ENCODE measurements at places on chromosomes 12 and 14. TPM values are rescaled to one million over a fixed set of nuclear protein-coding genes. Genes with fewer than 3 reads are reported as not detected.

DNA sequence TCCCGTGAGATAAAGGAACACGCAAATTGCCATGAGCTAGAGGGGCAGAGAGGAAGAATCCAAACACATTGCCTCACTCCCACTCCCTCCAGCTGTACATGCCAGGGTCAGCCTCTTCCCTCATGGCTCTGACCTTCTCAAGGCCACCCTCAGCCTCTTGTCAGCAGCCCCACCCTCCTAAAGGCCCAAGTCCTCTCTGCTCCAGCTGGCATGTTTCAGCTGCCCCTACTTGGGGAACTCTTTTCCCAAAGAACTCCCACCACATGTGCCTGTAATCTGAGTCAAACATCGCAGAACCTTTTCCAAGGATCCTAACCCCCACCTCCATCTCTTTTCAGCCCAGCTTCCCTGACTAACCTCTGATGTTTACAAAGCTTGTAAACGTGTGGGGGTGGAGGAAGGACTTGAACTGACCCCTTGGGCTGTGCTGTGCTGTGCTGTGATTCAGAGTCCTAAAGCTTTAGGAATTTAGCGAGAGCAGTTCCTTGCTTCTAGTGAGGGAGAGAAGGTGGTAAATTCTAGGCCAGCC, 7.3 kb upstream of the CACNB3 start:
- DNase-seq: no peak

- DNase-seq: no peak
Observed at GRCh38 chr14:69650948-69651369, 39.6 kb downstream of the SUSD6 start.

DNA sequence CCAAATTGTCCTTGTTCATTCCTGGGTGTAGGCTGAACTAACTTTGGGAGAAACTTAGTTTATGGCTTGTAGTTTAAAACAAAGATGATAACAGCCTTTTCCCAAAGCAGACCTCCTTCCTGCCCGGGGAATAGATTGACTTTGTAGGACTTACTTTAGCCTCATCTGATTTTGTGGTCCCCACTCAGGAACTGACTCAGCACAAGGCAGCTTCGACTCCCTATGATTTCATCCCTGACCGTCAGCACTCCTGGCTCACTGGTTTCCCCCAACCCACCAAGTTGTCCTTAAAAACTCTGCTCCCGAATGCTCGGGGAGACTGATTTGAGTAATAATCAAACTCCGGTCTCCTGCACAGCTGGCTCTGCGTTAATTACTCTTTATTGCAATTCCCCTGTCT, 40.1 kb upstream of the DDHD1 start:
- DNase-seq: no peak

DNA sequence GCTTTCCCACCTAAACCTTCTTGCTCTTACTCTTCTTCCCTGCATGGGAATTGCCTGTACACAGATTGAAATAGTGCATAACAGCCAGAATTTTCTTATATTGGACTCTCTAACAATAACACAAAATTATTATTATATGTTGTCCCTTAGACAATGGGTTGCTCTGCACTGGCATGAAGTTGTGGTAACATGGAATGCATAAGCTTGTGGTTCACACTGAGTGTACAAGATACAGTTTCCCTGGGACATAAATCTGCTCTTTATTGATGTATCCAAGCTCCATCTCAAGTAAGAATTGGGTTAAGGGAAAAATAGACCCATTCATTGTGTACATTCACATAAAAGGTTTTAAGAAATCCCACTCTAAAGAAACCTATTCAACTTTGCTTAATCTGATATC, 114.4 kb upstream of the NTF3 start:
- DNase-seq: no peak

GRCh38 chr12:108646600-108647579, 13.2 kb upstream of the SELPLG start:
- no peak for DNase-seq

GRCh38 chr14:75709207-75709812, 48.3 kb downstream of the TTLL5 start:
- DNase-seq: no peak

The M6PR gene
- total RNA-seq: 204 TPM

- DNase-seq: no peak
Observed at GRCh38 chr14:103130017-103130764, 6.9 kb downstream of the TNFAIP2 start.

The PDZRN4 gene
- not detected for total RNA-seq

DNA sequence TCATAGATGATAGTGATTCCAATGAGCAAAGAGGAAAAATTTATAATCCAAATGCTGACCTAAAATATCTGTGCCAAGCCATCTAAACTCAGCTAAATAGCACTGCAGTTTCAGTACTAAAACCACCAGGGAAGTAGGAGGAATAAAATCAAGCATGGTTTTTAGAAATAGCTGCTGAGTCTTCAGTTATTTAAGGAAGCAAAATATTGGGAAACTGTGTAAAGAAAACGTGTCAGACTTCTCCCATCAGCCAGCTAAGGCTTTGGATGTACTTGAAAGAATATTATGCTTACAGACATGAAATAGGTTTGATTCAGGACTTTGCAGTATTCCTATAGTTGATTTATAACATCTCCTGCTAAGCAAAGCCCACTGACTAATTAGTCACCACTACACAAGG, 24.7 kb downstream of the CLEC2D start:
- no peak for DNase-seq

DNA sequence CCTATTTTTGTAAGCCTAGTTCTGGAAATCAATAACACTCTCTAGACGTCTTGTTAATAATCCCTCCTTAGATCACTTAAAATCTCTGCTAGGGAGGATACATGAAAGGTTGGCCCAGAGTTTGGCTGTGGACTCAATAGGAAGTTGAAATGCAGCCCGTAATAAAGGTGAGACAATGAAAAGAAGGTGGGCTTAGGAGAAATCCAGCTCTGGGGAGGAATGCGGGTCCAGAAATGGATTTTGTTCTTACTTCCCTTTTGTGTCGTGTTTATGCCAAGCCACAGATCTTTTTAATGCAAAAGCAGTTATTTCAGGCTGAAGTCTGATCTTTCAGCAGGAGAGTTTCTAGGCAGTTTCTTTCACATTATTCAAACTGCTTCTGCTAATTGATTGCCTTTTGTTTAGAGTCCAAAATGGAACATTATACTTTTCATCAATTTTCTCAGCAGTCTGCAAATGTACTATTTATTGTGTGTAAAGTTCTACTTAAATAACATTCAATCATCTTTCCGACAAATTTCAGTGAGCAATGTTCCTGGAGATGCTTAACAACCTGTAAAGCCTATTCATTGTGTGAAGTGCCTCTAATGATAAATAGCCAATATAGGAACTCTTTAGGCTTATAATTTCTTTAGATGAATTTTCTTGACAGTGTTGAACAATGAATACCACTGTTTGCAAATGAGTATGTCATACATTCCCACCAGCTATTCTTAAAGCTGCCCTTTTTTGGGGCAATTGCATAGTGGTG, 252.9 kb upstream of the KRR1 start:
- no peak for DNase-seq

GRCh38 chr12:74537126-74537706, 419 bp upstream of the ATXN7L3B start:
- no peak for DNase-seq

- no peak for DNase-seq
Observed at GRCh38 chr12:126974779-126975178, 1292.2 kb upstream of the TMEM132C start.

The ADAM21 gene
- 0.39 TPM for total RNA-seq

GRCh38 chr12:74535536-74535935, 2.1 kb upstream of the ATXN7L3B start:
- DNase-seq: no peak

GRCh38 chr12:104356231-104357115, 52.9 kb downstream of the EID3 start:
- DNase-seq: no peak

- no peak for DNase-seq
Observed at GRCh38 chr12:1305791-1306500, 288.4 kb downstream of the FBXL14 start.

DNA sequence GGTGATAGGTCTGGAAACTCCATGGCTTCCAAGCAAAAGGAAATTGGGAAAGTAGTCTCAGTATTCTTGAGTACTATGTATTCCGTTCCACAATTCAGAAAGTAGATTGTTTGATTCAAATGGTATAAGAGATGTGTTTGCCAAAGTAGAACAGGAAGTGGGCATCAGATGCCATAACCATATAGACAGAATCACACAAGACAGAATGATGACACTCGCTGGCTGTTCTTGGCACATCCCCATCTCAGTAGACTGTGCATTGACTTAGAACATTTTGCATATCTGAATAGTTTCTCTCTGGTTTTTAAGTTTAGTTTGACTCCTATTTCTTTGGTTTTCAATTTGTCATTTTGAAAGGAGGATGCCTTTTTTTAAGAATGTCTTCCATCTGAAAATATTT, 221.1 kb upstream of the RGS6 start:
- no peak for DNase-seq

The WSCD2 gene
- not detected for total RNA-seq

The RITA1 gene
- 26.3 TPM for total RNA-seq

GRCh38 chr14:69505338-69506240, 21.1 kb downstream of the PLEKHD1 start:
- no peak for DNase-seq

DNA sequence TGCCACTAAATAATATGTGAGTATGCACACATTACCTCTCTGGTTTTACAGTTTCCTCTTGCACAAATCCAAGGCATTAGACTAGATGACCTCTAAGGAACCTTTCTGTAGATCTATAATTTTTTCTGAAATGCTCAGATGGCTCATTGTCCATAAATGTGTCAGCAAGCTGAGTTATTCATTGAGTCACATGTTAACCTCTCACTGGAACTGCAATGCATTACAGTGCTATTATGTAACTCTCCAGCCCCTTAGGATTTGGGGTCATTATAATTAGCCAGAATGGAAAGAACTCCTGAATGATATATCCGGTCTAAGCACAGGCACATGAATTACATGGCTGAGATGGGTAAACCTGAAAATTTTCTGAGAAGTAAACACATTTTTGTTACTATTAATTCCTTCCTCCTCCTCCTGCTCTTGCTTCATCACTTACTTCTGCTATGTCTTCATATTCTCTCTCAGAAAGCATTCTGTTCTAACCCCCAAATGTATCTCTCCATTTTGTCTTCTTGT, 20.3 kb upstream of the DRAM1 start:
- no peak for DNase-seq

GRCh38 chr12:5575232-5575631, 143.3 kb downstream of the NTF3 start:
- DNase-seq: no peak

DNA sequence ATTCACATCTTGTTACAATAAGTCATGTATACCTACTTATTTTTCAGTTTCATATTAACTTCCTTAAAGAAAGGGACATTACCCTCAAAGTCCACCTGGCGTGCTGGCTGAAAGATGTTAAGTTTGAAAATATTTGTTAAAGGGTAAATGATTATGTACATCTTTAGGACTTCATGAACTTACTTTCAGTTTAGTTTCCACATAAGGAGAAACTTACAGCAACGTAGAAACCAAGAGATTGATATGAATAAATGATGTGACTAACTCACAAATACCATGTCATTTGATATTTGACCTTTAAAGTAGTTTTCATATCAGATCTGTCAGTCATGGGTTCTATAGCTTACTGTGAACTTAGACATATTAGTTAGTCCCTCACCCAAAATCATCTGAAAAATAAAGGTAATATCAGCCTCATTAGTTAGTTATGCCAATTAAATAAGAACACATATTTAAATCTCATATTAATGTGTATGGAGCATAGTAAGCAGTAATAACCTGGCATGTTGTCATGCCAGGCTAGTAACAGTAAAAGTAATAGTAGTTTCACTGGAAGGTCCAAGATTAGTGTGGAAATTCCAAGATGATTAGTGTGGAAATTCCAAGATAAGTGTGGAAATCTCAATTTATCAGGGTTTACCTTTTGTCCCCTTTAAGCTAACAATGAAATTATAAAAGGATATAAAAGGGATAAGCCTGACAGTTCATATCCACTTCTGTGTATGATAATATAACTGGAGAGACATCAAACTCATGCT, 1.9 kb upstream of the CLEC2D start:
- no peak for DNase-seq

- DNase-seq: no peak
Observed at GRCh38 chr14:87698481-87698880, 294.5 kb downstream of the GALC start.

GRCh38 chr12:102885043-102885932, 31.8 kb downstream of the PAH start:
- no peak for DNase-seq

GRCh38 chr14:51419685-51420084, 179.6 kb downstream of the TMX1 start:
- no peak for DNase-seq

DNA sequence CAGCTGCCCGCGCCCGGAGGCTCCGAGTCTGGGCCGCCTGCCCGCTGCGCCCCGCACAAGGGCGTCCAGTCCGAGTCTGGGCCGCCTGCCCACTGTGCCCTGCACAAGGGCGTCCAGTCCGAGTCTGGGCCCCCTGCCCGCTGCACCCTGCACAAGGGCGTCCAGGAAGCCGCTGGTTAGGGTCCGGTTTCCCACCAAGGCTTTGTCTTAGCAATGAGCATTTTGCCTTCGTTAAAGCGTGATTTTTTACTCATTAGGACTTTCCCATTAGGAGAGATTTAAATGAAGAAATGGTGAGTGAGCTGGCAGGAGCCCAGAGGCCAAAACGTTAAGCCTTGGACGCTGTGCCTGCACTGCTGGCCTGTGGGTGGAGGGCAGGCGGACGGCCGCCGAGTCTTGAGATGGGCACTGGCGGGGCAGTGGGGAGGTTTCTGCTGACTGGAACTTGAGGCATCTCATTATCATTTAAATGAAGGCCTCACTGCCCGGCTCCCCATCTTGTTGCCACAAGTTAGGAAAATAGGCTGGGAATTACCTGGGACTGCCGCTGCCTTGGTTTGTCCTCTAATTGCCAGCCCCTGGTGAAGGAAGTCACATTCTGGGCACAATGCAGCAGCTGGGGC, 36.0 kb downstream of the FBRSL1 start:
- no peak for DNase-seq

DNA sequence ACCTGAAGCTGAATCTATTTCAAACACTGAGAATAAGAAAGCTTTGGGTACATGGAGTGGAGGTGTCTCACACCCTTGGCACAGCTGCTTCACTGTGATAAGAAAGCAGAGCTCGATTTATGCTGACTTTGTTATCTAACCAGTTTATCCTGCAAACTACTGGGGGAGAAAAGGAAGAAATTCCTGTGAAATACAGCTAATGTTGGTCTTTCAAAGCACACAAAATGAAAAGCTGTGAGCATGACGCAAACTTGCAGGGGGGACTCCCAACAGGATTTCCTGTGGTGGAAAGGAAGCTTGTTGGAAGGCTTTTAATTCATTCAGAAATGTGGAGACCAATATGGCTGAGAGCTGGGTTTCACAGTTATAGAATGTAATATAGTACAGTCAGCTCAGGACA, 53.4 kb downstream of the SRGAP1 start:
- no peak for DNase-seq

The ZNF84 gene
- total RNA-seq: 19.4 TPM

GRCh38 chr14:75519826-75520728, 2.2 kb upstream of the BATF start:
- DNase-seq: no peak

The SLC7A8 gene
- total RNA-seq: 1.9 TPM

DNA sequence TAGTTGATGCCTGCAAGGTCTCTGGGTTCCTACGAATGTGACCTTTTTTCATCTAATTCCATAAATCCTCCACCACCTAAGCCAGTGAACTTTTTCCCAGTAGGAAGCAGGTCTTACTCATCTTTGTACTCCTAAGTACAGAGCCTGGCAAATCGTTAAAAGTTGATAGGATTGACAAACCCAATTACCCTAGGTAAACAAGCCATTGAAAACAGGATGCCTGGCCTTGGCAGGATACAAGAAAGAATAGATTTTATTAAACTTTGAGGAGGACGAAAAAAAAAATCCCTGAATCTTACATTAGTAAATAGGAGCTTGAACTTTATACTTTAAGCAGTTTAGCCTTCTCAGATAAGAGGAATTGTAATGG, 5.6 kb downstream of the TBPL2 start:
- DNase-seq: no peak

Data from activated naive CD4-positive, alpha-beta T cell treated with anti-CD3 and anti-CD28 coated beads, Interleukin-2, amount 50 U/mL, for 72 hours (primary cell).